ENCODE measurements at places on chromosomes 5 and 9.

- no peak for DNase-seq
Measured at GRCh38 chr9:78688796-78689195, 391.9 kb downstream of the PSAT1 start.

DNA sequence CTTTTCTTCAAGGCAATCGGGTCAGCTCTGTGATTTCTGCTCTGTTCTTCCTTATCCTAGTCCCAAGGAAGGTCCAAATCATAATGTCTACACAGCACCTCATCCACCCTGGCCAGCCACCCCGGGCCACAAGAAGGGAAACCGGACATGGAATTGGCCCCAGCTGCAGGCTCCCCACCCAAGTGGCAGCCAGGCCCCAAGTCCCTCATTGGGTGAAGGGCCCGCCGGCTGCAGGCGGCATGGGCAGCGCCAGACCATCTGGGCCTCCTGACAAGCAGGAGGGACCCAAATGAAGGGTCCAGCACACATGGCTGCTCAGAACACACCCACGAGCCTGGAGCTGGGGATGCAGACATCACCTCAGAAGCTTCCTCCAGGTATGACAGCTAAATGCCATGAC is 33.7 kb downstream of the BICD2 start:
- DNase-seq, result no peak

DNA sequence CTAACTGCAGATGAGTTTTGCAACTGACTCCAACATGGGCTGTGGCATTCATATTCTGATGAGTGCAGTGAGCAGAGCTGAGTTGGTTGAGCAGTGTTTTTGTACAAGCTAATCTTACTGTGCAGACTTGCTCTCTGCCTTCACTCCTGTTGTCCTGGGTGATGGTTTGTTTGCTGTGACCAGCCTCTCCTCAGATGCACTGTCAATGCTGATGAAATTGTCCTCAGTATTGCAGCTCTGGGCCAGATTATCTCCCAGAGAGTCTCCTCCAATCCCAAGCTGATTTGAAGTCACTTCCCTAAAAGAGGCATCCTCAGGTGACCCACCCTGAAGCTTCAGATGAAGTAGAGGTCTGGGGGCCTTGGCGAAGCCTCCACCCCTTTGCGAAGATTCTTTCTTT is 581.8 kb downstream of the ACTL7B start:
- DNase-seq, result no peak

DNA sequence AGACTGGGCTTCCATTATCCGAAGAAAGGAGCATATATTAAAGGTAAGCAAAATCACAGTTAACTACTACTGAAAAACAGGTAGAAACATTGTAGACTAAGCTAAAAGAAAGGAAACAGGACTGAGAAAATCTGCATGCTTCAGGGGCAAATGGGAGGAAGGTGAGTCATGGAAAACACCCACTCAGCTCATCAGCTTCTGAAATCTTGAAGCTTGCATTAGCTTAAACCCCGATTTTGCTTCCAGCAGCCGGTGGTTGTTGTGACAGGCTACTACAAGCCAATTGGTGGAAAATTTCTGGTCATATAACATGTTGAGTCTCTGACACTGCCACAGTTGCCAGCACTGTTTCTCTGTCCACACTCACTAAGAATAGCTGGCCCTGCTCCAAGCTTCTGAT is 179.6 kb upstream of the PUM3 start:
- no peak for DNase-seq

DNA sequence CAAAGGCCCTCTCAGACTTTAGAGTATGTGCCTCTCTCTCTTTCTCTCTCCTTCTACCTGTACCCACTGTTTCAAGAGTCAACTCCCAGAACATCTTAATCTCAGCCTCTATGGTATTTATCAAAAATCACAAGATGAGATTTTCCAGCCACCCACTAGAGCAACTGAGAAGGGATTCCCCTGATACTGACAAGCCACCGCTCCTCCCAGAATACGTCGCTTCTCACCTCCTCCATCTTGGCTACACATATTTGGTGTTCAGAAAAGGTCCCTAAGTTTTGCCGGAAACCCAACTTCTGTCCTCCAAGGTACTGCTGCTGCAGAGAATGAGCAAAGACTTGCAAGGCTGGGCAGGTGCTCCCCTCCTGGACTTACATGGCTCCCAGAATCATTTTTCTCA is 6.1 kb downstream of the GARIN3 start:
- no peak for DNase-seq

DNA sequence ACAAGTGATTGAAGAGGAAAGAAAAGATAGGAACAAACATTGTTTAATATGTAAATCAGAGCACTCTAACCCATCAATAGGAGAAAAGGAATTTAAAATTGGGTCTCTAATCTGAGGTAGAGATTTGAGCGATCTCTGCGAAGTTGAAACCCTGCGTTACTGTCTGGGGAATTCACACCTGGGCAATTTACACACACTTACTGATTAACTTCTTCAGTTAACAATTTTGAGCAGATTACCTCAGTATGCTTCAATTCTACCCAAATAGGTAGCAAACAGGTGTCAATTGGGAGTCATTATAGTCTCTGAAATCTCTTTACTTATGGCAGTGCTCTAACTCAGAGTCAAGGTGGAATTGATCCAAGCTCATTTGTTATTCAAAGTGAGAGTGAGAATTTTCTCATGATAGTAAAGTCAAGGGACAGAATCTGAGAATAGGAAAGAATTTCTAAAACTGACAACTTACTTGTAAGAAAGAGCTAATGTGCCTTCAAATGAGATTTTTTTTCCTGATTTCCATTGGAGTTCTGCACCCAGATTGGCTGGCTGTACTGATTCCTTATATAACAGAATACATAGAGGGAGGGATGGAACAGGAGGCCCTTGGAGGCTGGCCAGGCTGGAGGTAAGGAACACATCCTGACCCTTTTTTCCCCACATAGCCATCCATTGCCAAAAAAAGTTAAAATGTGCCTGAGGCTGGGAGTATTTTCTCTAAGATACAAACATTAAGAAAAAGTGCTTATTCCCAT is 27.1 kb upstream of the IFNA14 start:
- no peak for DNase-seq

DNA sequence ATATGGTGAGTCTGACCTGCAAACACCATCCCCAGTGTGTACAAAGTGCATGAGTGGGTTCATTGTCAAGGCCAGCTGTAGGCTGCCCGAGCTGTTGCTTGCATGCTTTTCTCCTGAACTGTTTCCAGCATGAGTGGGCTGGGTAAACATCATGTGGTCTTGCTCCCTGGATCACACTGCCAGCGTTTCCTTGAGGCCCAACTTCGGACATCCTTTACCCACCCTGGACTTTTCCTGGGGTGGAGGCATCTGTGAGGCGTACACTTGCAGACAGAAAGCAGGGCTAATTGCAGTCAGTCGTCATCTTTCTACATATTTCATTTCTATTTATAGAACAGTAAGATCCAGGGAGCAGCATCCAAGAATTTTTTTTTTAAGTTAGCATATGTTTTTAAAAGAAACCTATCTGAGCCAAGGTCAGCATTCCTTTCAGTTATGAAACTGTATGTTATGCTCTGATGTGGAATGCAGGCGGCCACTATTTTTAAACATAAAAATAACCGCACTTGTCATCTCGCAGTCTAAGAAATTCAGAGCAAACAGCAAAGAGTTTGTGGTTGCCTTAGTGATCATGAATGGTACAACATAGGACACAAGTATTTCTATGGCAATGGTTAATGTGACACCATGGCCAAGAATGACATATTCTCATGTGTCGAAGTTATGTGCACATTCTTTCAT is 106.5 kb upstream of the DMRT1 start:
- no peak for DNase-seq

DNA sequence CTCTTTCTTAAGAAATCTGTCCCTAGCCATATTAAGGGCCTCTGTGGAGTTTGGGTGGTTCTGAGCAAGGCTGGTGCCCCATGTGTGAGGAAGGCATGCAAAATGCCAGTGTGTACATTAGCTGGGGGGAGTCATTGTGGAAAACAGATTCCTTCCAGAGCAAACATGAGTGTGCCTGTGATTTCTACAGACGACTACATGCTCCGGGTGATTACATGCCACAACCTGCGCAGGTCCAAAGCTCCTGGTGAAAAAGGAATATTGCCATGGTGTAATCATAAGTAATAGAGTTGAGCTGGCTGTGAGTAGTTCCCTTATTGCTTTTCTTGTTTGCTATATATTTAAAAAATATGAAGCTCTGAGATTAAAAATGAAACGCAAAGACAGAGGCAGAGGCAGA is 102.1 kb downstream of the ACER2 start:
- no peak for DNase-seq

GRCh38 chr9:127422133-127422782 is 1.9 kb upstream of the ZNF79 start:
- DNase-seq, result no peak

DNA sequence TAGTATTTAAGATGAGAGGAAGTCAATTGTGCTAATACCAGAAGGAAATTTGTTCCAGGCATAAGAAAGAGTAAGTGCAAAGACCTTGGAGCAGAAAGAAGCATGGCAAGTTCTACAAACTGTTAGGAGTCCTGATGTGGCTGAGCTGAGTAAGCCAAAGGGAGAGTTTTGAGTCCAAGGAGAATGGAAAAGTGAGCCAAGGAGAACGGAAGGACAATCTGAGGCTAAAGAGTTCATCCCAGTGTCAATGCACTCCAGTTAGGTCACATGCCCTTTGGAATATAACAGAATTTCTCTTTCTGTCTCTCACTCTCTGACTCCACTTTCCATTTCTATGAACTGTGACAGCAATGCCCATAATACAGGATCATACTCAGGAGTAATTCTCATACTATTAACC is 224.7 kb downstream of the CAAP1 start:
- no peak for DNase-seq

GRCh38 chr5:151236888-151237287 is 13.0 kb upstream of the CCDC69 start:
- no peak for DNase-seq

- DNase-seq, result no peak
Measured at GRCh38 chr5:10456583-10457420, 15.1 kb downstream of the ROPN1L start.

GRCh38 chr9:83477571-83477970 is 60.6 kb downstream of the FRMD3 start:
- no peak for DNase-seq

GRCh38 chr5:58825899-58826298 is 243.0 kb downstream of the RAB3C start:
- no peak for DNase-seq

DNA sequence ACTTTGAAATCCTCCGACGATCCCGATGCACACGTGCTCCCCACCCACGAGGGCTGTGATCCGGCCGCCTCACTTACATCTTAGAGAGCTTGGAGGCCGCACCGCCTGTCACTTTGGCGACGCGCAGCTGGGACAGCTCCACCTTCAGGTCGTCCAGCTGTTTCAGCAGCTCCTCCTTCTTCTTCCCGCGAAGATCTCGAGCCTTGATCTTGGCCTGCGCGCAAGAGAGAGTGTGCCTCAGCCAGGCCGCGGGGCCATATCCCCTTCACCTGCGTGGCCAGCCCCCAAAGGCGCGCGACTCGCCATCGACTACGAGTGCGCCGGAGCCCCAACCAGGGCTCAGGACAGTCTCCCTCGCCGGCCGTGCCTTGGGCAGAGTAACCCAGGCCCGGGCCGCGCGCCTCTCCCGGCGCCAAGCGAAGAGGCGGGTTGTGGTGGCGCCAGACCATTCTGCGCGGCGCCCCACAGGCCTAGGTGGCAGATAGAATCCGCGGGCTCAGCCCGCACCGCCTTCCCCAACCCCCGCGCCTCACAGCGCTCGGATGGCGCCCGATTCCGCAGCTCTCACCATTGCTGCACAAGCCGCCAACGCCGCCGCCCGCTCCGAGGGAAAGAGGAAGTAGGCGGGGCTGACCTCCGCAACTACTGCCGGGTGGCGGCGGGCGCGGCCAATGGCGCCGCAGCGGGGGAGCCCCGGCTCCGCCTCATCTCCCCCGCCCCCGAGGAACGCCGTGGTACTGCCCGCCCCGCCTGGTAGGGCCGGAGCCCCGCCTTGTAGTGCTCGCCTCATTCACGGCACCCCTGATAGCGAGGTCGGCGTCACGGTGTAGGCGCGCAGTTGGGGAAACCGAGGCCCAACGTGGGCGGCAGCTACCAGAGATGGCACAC is at the start of the genes ARPC5L and RPL35:
TSS of gene ARPC5L (plus strand) at position 789 of the 888 bp plus-strand sequence. CDS start 7,161 bp downstream, outside the sequence.
TSS of gene RPL35 (minus strand) at position 616 of the 888 bp plus-strand sequence. CDS start at position 571, 45 bp downstream.
- peak; percentile 92 for DNase-seq

DNA sequence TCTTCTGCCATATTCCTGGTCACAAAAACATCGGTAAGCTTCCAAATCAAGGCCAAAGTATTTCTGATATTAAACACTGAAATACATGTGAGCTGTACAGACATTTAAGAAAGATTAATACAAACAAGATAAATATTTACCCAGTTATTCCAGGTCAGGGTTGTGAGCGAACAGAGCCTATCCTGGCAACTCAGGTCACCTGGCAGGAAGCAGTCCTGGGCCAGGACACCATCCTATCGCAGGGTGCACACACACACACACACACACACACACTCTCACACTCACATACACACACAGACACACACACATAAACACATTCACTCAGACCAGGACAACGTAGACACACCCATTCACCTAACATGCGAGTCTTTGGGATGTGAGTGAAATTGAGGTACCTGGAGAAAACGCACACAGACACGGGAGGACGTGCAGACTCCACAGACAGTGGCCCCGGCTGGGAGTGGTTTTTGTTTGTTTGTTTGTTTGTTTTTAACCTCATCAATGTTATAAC is 82.4 kb upstream of the CACNA1B start:
- no peak for DNase-seq

- no peak for DNase-seq
Measured at GRCh38 chr5:115979201-115980041, 17.1 kb downstream of the LVRN start.

DNA sequence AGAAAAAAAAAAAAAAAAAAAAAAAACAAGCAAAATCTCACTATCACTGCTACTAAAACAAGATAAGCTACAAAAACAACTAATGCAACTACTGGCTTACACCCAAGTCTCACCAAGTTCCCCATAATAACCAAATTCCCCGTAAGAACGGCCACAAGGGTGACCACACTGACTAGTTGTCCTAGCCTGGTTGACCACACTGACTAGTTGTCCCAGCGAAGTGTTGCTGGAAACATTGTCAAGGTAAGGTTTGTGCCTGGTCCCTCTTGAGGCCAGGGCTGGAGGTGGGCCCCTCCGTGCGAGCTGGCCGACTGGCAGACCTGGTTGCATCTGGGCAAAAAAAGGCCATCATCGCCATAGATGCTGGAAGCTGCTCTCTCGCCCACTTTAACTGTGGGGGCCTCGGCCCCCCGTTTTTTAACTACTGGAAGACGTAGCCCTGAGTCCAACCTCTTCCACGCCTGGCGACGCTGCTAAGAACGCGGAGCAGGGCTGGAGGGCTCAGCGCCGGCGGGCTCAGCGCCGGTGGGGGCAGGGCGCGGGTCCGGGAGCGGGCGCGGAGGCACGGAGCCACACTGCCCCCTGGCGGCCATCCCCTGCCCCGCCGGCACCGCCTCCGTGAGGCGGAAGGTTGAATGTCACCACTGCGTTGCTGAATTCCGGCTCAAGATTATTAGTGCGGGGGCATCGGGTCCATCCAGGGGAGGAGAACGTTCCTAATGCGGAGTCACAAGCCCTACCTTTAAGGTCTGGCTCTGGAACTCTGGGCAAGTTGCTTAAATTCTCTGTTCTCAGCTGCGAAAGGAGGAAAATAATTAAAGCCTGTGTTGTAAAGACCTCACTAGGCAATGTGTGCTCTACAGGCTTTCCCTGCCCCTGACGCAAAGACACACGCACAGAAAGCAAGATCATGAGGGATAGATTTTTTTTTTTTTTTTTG is 84.0 kb downstream of the HSD17B3 start:
- peak; percentile 89 for DNase-seq

Data from GM19239 (cell line).